ENCODE measurements at places on chromosomes 16 and 17. TPM values are rescaled to one million over a fixed set of nuclear protein-coding genes. Genes with fewer than 3 reads are reported as not detected.

- no peak for DNase-seq
- H3K36me3 ChIP-seq = peaks cover 3% of the 10 kb centered on the region
- no peak overlapping the region for H3K27ac ChIP-seq
- H3K4me3 ChIP-seq = no peak overlapping the region
Measured at GRCh38 chr17:17523001-17523730, 27.0 kb upstream of the RASD1 start.

Gene KREMEN2
- total RNA-seq = 0.51 TPM

- H3K4me3 ChIP-seq = no peak overlapping the region
- no peak overlapping the region for H3K27ac ChIP-seq
- H3K4me1 ChIP-seq = no peaks in the 10 kb centered on the region
- DNase-seq = no peak
Measured at GRCh38 chr17:65366102-65366844, 195.2 kb downstream of the AXIN2 start.

- H3K4me3 ChIP-seq = no peak overlapping the region
- DNase-seq = no peak
- no peak overlapping the region for H3K27ac ChIP-seq
- no peaks in the 10 kb centered on the region for H3K4me1 ChIP-seq
Measured at GRCh38 chr17:59234631-59235030, 14.3 kb downstream of the GDPD1 start.

GRCh38 chr16:31177136-31177535, 2.8 kb upstream of the FUS start:
- no peak for DNase-seq
- H3K36me3 ChIP-seq = peaks cover 32% of the 10 kb centered on the region
- H3K4me3 ChIP-seq = no peak overlapping the region
- peaks cover under 1% of the 10 kb centered on the region for H3K4me1 ChIP-seq
- no peak overlapping the region for H3K27ac ChIP-seq

Gene FMNL1
- 9.6 TPM for total RNA-seq
